ENCODE measurements at places on chromosomes 1 and 21.
A peak's percentile ranks its signal among the peaks of the same experiment; 100 is the strongest.

GRCh38 chr1:26831059-26831458 is 4.6 kb downstream of the ZDHHC18 start:
- no peak for DNase-seq

GRCh38 chr1:54615531-54616279 is 7.6 kb downstream of the FAM151A start:
- DNase-seq, result no peak

DNA sequence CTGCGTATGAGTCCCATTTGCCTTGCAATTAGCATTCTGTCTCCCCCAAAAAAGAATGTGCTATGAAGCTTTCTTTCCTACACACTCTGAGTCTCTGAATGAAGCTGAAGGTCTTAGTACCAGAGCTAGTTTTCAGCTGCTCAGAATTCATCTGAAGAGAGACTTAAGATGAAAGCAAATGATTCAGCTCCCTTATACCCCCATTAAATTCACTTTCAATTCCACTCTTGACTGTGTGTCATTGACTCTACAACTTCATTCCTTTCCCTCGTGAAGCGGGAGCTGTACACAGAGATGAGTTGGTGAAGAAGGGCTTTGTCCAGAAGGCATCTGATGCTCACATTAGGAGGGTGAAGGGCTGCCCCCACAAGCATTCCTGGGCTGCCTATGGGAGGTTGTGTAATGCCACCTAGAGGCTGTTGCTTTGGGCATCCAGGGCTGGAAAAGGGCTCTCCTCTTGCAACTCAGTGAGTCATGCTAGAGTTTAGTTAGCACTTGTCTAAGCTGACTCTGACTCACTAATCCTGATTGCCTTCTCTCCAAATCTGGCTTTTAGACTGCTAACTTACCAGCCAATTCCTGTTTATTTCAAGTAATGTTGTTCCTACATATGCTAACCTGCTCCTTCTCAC is 1.8 kb downstream of the SPRR1B start:
- DNase-seq, result peak; percentile 46

- DNase-seq, result peak; percentile 75
Observed at GRCh38 chr1:192810253-192810880, 1.5 kb downstream of the RGS2 start.

DNA sequence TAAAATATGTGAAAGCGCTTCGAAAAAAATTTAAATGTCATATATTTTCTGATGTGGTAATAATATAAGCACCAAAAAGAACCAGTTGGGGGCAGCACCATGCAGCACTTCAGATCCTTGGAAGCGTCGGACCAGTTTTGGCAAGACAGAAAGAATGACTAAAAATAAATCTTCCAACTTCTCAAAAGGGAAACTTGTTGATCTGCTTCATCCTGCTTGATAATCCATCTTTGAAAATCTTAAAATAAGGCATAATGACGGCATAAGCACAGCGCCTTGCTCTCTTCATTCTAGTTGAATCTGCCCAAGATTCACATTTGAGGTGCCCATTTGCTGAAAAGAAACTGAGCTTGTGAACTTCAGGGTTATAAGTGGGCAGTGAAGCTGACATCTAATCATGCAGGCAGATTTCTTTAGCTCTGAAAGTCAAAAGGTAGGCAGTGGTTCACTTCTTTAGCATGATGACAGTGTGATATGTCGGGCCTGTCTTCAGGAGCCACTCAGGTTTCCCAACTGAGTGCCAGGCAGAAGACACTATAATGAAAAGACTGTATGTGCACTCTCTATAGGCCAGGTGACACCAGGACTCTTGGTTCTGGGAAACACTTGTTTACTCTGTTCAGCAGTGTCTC is 19.8 kb upstream of the MUTYH start:
- DNase-seq, result peak; percentile 88

GRCh38 chr21:34639882-34640788 is 25.2 kb upstream of the RCAN1 start:
- DNase-seq, result peak; percentile 56

- no peak for DNase-seq
Observed at GRCh38 chr1:172322219-172323061, 98.0 kb upstream of the C1orf105 start.

DNA sequence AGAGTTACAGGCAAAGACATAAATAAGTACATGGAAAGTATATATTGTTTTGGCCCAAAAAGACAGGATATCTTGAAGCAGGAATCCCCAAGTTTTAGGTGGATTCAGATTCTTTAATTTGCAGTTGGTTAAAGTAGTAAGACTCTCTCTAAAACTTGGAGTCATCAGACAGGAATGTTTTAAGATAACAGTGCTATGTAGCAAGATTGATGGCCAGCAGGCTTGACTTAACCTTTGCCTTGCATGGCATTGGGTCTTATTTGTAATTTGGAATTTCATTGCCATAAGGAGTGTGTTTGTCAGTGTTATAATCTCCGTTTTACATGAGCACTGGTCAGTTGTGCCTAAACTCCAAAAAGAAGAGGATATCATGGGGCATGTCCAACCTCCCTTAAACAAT is 727.6 kb upstream of the CHRM3 start:
- no peak for DNase-seq

DNA sequence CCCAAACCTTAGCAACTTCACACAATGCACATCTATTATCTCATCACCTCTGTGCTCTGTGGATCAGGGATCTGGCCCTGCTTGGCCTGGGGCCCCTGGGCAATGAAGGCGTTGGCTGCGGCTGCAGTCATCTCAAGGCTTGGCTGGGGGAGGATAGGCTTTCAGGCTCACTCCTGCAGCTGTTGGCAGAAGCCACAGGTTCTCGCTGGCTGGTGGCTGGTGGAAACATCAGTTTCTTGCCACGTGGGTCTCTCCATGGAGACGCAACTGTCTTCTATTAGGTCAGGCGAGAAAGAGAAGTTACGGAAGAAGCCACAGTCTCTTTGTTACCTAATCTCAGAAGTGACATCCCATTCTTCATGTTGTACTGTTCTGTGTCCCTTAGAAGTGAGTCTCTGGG is 3.6 kb upstream of the NPPA start:
- peak; percentile 70 for DNase-seq

All from hematopoietic multipotent progenitor cell treated with erythropoietin and hydrocortisone succinate and interleukin-3 and kit ligand, for 6 days (in vitro differentiated cells).